ENCODE measurements at places on chromosomes 4 and X.

GRCh38 chr4:187307131-187307530 lies 583.5 kb upstream of the FAT1 start:
- no peak for DNase-seq

- no peak for DNase-seq
These were observed 119.8 kb downstream of the ZNF330 start for GRCh38 chr4:141340458-141340857.

GRCh38 chr4:118816538-118817177 lies 19.3 kb downstream of the SEC24D start:
- no peak for DNase-seq

- DNase-seq: no peak
These were observed 19.5 kb downstream of the SUV39H1 start for GRCh38 chrX:48715876-48716502.

DNA sequence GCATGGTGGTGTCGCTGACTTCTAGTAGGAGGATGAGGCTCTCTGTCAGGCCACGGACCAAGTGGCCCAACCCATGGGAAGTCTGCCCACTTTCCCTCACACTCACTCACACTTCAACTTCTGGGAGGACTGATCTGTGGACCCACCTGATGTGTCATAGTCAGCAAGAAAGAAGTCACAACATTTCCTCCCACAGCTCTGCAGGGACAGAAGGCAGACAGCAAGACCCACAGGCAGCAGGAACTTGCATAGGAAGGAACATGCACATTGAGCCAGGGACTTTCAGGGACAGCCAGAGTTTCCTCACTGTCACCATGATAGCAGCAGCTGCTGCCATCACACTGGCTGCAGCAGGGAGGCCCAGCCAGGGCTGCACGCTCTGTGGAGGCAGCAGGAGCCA lies 19.5 kb downstream of the XAGE5 start:
- DNase-seq: no peak

DNA sequence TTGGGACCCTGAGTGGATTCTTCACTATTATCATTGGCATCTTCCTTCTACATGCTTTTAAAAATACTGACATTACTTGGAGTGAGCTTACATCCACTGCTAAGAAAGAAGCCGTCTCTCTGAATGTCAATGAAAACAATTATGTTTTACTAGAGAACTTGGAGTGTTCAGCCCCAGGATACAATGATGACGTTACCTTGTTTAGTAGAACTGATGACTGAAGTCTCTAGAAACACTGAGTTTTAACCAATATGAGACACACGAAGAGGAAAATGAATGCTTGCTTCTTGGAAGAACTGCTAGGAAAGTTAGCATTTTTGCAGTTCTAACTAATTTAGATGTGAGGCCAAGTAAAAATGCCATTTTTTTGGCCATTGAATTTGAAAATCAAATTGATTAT lies 19.4 kb downstream of the NIPAL1 start:
- DNase-seq: no peak

DNA sequence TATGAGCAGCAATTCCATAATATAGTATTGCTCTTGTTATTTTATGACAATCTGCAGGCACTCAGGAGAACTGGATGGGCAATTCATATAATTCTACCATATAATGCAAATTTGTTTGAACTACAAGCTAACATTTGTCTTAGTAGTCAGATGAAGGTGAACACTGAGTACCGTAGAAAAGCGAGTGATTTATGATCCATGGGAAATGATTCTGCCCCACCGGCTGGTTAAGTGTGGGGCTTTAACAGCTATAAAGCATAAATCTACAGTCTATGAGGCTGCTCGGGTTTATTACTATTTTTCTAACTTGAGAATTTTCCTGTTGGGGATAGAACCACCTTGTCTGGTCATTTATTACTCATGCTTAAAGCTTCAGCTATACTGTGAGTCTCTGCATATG lies 275.5 kb downstream of the PCDH10 start:
- DNase-seq: no peak

DNA sequence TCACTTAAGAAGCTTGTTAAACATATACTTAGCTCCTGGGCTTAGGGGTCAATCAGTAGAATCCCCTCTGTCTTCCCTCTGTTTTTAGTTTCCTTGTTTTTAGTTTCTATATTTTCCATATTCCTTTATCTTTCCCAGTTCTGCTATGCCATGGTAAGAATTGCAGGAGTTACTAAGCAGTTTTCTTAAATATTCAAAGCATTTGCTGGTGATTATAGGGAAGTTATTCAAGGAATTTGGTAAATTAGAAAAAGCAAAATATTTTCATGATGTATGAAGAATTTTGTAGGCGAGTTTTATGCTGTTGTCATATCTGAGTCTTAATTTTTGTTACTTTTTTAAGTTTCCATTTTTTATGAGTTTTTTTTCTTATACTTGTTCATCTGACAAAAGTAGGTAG lies 91.6 kb upstream of the NUDT6 start:
- DNase-seq: no peak

GRCh38 chr4:127528302-127528701 lies 104.5 kb upstream of the INTU start:
- DNase-seq: no peak

DNA sequence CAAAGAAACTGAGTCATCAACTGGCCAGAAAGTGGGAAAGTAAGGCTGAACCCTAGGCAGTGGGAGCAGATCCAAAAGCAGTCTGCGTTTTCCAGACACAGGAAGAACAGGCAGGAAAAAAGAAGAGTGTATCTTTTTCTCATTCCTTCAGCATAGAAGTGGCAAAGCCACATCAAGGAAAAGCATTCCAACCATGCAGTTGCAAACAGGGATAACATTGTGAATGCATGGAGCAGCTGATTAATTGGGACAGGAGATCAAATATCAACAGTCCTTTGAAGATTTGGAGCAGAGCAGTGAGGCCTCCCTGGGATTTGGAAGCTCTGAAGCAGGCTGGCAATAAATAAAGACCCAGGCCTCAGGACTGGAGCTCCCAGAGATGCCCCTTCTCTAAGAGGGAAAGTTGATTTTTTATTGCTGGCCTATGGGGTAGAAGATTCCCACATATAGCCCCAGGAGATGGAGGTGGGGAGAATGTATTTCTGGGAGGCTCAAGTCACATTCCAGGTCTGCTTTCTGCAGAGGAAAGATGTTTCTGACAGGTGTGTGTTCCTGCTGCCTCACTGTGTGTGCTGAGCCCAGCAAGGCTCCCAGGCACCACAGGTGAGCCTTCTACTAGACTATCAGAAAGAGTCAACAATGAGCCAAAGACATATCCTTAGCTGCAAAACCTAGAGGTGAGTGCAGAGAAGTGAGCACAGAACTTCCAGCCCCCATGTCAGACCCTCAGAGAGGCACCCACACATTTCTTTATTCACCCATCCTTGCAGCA lies 222.5 kb downstream of the RAB28 start:
- no peak for DNase-seq
